ENCODE measurements at places on chromosomes 13 and 19.

- DNase-seq, result no peak
Observed at GRCh38 chr13:64538711-64539110, 2691.4 kb downstream of the PCDH9 start.

DNA sequence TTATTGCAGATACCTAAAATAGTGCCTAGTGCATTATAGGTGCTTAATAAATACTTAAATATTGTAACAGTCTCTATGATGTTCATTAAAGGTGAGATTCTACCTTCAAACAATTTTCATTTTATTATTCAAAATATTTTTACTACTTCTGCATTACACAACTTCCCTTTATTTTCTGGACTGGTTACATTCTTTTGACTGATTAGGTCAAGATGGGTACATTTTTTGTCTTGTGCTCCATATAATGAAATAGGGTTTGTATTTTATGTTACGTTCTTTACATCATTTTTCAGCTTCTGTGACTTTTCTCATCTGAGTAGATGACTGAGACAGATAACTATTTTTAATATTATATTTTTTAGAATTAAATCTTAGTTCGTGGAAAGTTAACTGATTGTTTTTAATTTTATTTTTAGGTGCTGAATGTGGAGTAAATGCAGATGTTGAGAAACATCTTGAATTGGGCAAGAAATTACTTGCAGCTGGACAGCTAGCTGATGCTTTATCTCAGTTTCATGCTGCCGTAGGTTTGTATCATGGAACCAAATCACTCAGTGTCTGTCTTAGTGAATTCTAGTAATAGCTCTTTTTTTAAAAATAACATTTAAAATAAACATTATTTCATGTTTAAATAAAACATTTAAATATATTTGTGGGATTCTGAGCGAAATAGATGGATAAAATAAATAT is 32.0 kb downstream of the DNAJC3 start:
- DNase-seq, result no peak

GRCh38 chr13:100464006-100464405 is 124.6 kb downstream of the GGACT start:
- DNase-seq, result no peak

- DNase-seq, result no peak
Observed at GRCh38 chr13:26019881-26020870, 31.6 kb downstream of the SHISA2 start.

DNA sequence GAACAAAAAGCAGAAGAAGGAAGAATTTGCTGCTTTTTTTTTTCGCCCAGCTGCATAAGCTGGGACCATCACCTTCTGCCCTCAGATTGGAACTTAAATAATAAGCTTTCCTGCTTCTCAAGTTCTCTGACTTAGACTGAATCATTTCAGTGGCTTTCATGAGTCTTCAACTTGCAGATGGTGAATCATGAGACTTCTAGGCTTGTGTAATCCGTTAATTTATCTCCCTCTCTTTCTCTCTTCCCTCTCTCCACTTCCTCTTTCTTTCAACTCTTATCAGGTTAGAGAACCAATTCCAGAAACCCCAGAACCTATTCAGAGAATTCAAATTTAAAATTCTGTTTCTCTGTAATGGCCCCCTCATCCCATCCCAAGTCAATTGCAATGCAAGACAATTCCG is 1153.7 kb downstream of the PCDH9 start:
- no peak for DNase-seq

- no peak for DNase-seq
Observed at GRCh38 chr13:93774506-93774905, 547.9 kb downstream of the GPC6 start.

- no peak for DNase-seq
Observed at GRCh38 chr13:61695147-61695546, 279.5 kb upstream of the PCDH20 start.

GRCh38 chr13:97079726-97080125 is 85.5 kb upstream of the OXGR1 start:
- no peak for DNase-seq

DNA sequence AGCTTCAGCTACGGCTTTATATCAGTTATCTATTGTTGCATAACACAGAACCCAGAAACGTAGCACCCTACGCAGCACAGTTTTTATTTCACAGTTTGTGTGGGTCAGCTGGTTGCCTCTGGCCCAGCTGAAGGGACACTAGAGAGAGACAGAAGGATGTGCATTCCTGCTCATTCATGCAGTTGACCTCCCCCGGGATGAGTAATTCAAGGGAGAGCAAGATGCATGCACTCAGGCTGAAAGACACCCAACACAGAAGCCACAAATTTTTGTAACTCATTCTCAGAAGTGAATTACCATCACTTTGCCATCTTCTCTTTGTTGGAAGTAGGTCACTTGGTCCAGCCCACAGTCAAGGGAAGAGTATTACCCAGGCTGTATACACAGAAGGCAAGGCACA is 89.5 kb downstream of the EFNB2 start:
- DNase-seq, result no peak

GRCh38 chr13:37345869-37346268 is 240.4 kb upstream of the CSNK1A1L start:
- no peak for DNase-seq

DNA sequence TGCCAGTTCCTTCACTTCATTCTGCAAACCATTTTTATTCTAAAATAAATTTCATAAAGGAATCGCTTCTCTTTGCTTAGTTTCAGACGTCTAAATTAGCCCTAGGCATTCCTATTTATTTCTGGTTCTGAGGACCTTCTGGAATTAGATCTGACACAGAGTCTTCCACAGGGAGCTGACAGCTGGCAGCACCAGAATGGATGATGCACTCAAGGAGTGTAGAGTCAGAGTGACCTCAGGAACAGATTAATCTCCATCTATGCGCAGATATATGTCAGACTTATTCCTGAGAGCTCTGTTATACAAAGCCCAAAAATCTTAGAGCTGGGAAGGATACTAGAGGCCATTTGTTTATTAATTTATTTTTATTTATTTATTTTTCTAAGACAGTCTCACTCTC is 450.8 kb downstream of the HS6ST3 start:
- no peak for DNase-seq

GRCh38 chr13:75415694-75416093 is 66.3 kb downstream of the TBC1D4 start:
- no peak for DNase-seq

DNA sequence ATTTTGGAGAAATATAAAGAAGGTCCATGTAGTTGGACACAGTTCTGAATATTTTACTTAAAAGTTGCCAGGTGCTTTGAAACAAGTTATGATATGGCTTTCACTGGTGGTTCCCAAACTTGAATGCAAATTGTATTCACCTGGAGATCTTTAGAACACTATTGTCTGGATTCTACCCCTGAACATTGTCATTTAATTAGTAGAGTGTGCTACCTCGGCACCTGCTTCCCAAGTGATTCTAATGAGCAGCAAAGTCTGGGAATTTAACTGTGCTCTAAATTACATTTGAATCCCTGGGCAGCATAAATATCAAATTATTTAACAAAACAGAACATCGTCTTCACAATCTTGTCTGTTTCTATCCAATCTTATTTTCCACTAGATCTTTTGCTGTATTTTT is 2483.3 kb downstream of the PCDH9 start:
- DNase-seq, result no peak

DNA sequence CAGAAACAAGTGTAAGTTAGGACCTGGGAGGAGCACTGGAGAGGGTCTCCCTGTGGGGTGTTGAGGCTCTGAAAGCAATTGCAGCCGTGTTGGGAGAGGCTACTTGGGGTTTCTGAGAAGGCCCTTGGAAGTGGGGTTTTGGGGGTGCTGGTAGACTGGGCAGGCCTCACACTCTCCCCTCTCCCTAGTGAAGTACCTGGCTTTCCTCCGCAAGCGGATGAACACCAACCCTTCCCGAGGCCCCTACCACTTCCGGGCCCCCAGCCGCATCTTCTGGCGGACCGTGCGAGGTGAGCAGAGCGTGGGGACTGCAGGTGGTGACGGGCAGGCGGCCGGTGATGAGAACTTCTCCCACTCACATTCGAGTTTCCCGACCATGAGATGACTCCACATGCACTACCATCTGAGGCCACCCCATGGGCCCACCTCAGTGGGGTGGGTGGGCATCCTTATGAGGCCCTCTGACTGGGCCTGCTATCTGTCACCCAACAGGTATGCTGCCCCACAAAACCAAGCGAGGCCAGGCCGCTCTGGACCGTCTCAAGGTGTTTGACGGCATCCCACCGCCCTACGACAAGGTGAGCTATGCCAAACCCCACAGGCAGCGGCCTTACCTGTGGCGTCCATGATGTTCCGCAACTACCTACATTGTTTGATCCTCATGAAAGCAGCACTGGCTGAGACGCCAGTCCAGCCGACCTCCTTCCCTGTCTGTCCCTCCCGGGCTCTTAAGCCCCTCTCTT is 3.0 kb downstream of the RPL13A start:
- DNase-seq, result no peak

- DNase-seq, result no peak
Observed at GRCh38 chr13:26038931-26039475, 12.8 kb downstream of the SHISA2 start.

- DNase-seq, result no peak
Observed at GRCh38 chr13:101265934-101266333, 150.4 kb downstream of the NALCN start.

Measured in NCI-H526 (cell line).